ENCODE measurements at places on chromosomes 7 and 10.
A peak's percentile ranks its signal among the peaks of the same experiment; 100 is the strongest.

DNA sequence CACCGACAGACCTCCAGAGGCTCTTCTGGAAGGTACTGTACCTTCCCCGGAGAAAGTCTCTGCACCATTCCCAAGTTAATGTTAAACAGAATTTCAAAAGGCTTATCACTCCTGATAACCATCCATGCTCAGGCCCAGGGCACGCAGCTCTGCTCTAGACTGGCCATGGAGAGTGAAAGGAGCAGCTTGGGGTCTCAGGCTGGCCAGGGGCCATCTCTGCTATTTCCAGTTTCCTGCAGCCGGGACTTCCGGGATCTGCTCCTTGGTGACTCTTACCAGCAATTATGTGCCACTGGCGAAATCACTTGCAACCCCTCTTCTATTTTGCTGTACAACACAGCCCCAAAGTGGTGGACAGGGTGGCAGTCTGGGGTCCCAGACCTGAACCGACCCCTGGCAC lies 6.0 kb downstream of the CLDN15 start:
- DNase-seq = no peak

- DNase-seq = peak; percentile 49
Observed at GRCh38 chr7:128352153-128352537, 8.4 kb upstream of the RBM28 start.

- DNase-seq = no peak
Observed at GRCh38 chr10:121813211-121813815, 114.5 kb downstream of the ATE1 start.

DNA sequence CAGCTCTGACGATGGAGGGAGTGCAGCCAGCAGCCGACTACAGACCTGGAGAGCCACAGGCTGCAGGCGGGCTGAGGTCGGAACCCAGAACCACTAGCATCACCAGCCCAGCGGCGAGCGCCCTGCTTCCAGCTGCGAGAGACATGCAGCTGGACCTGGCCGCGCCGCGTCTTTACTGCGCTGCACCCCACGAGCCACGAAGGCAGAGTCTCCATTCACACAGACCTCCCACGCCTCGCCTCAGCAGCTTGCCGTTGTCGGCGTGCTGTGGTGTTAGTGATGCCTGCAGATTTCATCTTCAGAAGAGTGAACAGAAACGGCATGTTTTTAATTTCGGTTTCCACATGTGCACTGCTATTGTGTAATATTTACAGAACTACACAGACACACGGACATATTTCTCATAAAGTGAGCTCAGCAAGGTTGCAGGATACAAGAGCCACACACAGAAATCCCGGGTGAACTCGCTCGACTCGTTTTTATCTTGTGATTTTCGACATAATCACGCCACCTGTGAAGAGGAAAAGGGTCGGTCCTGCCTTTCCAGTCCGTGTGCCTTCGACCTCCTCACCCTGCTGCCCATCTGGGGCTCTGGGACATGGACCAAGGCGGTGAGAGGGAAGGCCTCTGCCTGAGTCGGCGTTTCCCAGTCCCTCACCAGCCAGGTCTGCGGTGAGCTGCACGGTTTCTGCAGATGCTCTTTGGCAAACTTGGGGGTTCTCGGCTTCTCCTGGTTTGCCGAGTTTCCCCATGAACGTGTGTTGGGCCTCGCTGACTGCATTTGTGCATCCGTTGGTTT lies 252.2 kb downstream of the ELFN1 start:
- DNase-seq = no peak

DNA sequence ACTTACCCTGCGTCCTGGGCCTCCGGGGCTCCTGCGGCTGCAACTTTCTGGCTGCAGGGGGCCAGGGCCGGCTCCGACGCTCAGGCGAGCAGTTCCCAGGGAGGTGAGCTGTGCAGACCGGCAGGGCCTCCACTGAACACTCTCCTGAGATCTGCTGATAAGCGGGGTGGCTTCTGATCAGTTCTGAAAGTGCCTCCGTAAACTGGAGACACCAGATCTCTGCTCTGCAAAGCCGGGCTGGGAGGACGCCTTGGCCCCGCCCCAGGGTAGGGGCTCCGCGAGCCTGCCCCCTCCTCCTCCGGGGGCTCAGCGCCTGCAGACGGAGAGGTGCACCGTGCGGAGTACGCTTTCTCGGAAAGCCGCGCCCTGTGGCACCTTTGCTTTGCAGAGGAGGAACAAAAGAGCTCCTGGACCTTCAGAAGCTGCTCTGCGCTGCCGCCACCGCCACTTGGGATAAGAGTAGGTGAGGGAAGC lies 141.3 kb upstream of the VKORC1L1 start:
- no peak for DNase-seq

DNA sequence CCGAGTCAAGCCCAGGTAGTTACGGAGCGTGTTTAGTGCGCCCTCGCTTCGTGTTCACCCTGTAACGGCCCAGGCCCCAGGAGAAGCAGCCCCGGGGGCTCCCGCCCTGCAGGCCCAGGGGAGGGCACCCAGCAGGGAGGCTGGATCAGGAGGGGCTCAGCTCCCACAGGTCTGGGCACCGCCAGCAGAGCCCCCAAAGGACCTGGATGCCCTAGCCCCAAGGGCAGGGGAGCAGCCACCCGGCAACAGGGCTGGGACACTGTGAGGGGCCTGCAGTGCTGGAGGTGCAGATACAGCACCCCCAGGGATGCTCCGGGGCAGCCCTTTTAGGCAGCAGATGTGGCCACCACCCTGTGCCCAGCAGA lies 35.2 kb downstream of the PWWP2B start:
- DNase-seq = no peak

DNA sequence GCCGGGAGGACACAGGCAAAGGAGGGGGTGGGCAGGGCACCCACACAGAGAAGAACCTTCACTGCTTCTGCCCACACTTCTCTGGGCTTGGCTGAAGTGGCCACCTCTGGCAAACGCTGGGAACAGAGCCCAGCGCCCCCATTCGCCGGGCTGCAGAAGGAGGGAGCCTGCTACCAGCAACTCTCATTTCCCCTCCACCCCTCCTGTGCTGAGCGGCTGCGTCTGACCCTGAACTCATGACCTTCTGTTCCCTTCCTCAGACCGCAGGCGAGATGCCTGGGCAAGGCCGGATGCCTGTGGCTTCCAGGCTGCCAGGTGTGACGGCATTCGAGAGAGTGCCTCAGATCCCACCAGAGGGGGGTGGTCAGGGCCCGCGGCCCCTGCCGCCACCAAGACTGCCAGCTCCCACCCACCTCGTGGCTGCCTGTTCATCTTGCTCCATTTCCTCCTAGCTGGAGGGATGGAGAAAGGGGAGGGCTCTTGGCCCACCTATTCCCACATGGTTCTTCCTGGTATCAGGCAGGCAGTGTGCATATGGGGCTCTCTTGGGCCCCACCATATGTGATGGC lies 19.8 kb downstream of the DNAJB12 start:
- DNase-seq = peak; percentile 95

DNA sequence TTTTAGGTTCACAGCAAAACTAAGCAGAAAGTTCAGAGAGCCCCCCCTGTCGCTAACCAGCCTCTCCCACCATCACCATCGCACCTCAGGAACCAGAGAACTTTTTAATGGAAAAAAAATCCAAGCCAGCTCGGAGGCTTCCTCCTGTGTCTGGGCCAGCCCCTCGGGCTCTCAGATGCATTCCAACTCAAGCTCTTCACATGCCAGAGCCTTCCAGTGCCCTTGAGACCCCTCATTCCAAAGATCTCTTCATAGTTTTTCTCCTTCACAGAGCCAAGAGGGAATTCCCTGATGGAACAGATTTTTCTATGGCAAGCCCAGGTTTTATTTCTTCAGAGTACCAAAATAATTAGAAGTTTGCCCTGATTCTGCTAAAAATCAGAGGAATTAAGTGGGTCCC lies 153.4 kb upstream of the LANCL2 start:
- no peak for DNase-seq

- DNase-seq = no peak
Observed at GRCh38 chr10:26946102-26946811, 85.5 kb upstream of the ABI1 start.

DNA sequence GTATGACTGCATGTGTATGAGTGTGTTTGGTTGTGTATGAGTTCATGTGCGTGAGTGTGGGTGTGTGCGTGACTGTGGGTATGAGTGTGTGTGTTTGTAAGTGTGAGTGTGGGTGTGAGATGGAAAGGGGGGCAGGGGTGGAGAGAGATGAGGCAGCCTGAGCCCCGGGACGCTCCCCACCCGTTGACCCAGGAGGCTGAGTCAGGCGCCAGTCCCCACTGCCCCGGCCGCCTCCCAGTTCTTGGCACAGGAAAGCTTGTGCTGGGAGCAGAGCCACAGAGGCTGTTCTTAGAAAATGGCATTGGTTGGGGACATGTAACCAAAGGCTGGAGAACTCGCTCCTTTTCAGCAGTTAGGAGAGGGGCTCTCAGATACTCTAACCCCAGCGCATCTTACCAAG lies 27.8 kb upstream of the NUB1 start:
- DNase-seq = no peak

DNA sequence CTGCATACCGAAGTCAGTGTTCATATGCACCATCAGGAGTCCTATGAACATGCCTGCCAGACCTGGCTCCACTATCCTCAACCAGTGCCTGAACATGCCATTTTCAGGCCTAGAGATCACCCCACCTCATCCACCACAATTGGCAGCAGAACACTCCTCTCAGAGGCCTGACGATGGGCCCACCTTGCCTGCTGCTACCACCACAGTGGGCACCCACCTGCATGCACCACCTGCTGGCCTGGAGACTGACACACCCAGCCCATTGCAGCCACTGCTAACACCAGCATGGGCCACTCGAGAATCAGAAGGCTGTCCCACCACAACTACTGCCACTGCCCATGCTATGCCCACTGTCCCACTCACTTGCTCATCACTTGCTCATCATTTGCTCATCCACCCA lies 130.7 kb upstream of the FAM13C start:
- DNase-seq = no peak

GRCh38 chr10:30502266-30503060 lies 68.5 kb downstream of the MAP3K8 start:
- DNase-seq = peak; percentile 72

DNA sequence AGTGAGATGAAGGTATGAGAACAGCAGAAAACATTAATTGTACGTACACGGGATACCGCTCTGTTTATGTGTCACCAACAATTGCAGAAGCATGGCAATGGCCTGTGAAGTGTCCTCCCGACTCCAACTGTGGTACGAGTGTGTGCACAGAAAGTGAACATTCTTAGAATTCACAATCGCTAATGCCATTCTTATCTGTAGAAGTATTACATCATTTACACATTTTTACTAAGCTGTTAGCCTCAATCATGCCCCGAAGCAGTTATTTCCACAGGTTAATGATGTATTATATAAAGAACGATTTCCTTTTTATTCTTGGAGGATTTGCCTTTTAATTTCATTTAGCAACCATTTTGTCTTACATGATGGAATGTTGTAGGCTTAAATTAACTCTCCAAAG lies 103.4 kb downstream of the EVX1 start:
- no peak for DNase-seq

GRCh38 chr10:112904000-112904399 lies 46.0 kb upstream of the TCF7L2 start:
- no peak for DNase-seq

DNA sequence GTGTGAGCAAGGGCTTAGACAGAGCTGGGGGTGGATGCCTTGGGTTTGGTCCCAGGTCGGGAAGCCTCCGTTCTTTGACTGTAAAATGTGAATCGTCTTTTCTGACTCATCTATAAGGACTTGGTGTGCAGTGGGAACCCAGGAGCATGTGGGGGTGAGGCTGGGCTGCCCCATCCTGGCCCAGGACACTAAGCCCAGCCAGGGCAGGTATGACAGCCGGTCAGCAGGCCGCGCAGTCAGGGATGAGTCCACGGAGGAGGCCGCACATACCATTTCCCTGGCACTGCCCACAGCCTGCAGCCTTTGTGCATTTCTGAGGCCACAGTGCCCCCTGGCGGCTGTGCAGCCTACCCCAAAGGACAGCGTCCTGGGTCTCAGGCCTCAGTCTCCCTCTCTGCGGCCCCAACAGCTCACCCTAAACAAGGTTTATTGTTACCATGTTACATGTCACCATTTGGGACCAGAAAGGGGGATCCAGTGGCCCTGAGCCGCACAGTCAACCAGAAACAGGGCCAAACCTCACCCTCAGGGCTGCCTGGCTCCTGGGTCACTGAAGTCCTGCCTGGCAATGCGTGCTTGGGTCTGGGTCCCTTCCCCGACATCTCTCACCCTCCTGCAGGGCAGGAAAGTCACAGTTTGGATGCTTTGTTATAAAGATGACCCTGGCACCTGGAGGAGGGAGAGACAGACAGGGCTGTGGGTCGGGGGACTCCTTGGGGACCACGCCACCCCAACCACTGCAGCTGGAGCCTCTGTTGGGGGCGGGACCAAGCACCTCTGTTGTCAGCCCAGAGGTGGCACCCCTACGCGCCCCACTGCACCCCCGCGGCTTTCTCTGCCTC lies 14.4 kb upstream of the SH2B2 start:
- peak; percentile 85 for DNase-seq

DNA sequence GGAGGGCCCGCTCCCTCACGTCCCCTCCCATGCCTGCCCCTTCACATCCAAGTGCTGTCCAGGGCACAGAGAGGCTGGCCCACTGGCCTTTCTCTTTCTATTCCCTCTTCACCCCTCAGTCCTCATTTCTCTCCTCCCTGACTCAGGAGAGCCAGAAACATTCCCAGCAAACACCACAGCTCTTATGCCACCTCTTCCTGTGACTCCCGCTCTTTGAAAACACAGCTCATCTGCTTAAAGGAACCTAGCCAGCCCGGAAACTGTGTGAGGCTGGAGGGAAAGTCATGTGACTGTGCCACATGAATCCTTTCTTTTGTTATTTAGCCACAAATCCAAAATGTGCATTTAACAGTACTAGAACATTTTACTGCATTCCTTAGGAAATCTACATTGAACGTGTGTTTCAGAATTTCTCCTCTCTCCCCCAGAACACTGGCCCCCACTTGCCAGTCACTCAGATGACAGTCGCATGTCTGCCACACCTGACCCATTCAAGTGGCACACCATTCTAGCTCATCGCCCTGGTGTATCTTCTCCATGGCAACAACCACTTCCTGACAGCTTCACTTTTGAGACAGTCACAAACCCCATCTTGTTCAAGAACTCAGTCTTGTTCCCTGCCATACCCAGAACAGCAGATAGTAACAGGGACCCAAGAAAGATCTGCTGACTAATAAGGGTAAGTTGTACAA lies 42.8 kb downstream of the GRB10 start:
- DNase-seq = no peak

- DNase-seq = no peak
Observed at GRCh38 chr10:4174197-4174596, 389.2 kb upstream of the KLF6 start.
